ENCODE measurements at places on chromosomes 12 and 14.

DNA sequence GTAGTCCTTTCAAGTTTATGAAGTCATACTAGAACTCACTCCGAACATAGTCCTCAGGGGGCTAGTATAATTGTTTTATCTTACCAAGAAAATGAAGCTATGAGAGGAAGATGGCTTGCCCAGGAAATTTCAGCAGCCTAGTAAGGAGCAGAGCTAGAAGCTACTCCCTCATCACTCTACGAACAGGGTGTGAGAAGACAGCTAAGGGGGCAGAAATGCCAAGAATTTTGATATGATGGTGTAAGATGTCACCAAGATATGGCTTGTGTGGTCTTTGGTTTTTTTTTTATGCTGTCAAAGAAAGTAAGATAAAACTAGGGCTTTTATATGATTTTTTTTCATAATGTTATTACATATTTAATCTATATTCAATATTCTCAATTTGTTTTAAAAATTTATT, 47.6 kb downstream of the PRICKLE1 start:
- no peak for DNase-seq

DNA sequence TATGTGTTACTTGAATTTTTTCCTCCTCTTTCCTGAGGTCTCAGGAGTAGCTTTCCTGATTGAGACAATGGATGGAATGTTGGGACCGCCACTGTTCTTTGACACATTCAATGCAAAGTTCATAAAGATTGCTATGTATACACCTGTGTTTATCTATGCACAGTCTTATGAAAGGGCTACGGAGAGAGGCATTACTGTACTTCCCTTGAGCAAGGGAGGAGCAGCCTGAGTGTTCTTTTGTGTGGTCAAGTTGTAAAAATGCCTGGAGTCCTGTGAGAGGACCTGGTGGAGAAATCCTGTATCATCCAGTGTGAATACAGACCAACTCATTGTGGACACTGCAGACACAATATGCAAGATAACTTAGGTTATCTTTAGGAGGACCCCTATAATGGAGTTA, 1.2 kb downstream of the SRGAP1 start:
- no peak for DNase-seq

DNA sequence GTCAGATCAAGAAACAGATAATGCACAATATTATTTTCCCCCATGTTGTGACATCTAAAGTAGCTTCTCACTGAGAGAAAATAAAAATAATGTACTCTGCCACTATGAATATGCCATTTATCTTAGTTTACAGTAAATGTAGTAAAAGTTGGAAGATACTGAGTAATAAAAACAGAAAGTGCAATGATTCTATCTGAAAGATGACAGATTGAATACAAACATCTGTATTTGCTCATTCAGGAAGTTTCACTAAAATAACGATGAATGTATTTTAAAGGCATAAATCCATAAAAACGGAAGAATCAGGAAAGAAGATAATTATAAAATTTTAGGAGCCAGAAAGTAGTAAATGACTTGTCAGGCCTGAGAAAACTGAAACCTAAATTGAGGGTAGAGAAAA, 18.2 kb downstream of the SLC35F4 start:
- DNase-seq, result no peak

- DNase-seq, result no peak
Observed at GRCh38 chr12:2009623-2010022, 5.4 kb upstream of the DCP1B start.

DNA sequence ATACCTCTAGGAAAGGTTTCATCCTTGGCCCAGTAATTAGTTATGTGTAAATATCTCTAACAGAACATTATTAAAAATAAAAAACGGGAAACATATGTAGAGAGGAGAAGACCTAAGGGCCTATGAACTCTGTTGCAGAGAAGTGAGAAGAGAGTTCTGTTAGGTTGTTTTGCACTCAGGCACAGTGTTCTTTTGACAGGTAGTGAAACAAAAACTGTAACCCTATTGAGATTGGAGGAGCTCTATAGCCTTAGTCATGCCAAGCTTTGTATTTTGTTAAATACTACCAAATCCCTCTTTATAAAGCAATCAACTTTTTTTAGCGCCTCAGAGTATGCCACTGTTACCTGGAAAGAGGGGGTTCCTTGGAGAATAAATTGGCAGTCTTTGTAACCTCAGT, 77.6 kb downstream of the CNTN1 start:
- DNase-seq, result no peak

DNA sequence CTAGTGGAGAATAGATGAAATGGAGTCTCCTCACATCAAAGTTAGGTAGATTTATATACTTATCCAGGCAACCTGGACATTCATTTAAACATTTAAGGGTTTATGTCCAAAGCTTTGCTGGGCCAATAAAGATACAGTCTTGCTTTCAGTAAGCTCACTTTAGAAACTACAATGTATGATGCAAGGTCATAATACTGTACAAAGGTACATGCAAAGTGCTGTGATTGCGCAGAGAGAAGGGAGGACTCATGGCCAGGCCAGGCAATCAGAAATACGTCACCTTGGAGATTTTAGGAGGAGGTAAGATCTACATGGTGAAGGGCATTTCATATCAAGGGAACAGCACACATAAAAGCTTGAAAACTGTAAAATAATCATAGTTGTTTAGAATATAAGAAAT, 113.6 kb downstream of the FGD4 start:
- no peak for DNase-seq

- no peak for DNase-seq
Observed at GRCh38 chr12:88468581-88468980, 111.7 kb downstream of the KITLG start.

- no peak for DNase-seq
Observed at GRCh38 chr12:67459173-67459572, 189.4 kb upstream of the DYRK2 start.

Measured in activated CD8-positive, alpha-beta memory T cell treated with anti-CD3 and anti-CD28 coated beads for 1 hour (primary cell).